Stimulated activated CD8-positive, alpha-beta memory T cell treated with anti-CD3 and anti-CD28 coated beads, Interleukin-7, amount 100 ng/mL, for 1 hour (primary cell): ENCODE measurements at places on chromosomes 5 and 9.

DNA sequence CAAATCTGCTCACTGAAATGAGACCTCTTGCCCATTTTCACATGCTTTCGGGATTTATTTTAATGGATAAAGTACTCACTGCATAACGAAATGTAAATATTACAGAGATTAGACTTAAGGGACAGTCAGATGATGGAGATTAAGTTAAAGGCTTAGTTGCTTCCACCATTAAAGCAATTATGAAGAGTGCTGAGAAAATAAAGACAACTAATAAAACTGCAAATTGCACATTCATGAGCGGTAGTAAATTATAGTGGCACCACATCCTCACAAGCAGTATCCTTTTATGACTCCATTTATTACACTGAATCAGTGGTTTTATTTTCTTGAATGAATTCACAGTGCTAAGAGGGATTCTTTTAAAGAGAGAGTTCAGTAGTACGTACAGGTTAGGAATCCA lies 76.2 kb upstream of the TMED7 start:
- DNase-seq: no peak

- no peak for DNase-seq
Measured at GRCh38 chr5:31385774-31386537, 145.9 kb downstream of the DROSHA start.

- DNase-seq: no peak
Measured at GRCh38 chr9:134128727-134129679, 6.9 kb upstream of the WDR5 start.

- no peak for DNase-seq
Measured at GRCh38 chr5:175096469-175097165, 347.4 kb downstream of the DRD1 start.

DNA sequence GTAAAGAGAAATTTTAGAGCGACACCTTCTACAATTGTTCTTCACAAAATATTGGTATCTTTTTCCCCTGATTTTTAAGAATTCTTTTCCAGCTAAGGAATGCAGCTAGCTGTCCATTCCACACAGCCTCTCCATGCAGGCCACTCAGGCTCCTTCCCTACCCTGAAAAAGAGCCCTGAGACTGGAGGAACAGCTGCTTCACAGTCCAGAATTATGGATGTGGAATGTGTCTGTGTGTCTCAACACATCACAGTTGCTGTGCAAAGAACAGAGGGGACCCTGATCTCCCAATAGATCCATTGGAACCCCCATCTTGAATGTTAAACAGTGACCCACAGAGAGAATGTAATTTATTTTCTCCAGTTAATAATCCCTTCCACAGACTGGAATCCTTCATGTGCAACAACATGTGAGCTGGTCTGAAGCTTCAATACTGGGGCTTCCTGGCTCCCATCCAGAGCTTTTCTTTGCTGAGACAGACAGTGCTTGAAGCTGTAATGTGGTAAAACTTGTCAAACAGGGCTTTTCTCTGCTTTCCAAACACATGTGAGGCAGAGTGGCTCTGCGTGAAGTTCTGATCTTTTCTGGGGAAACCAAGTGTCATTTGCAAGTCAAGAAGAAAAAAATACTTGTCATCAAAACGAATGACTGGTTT lies 53.3 kb upstream of the SMC5 start:
- DNase-seq: no peak

DNA sequence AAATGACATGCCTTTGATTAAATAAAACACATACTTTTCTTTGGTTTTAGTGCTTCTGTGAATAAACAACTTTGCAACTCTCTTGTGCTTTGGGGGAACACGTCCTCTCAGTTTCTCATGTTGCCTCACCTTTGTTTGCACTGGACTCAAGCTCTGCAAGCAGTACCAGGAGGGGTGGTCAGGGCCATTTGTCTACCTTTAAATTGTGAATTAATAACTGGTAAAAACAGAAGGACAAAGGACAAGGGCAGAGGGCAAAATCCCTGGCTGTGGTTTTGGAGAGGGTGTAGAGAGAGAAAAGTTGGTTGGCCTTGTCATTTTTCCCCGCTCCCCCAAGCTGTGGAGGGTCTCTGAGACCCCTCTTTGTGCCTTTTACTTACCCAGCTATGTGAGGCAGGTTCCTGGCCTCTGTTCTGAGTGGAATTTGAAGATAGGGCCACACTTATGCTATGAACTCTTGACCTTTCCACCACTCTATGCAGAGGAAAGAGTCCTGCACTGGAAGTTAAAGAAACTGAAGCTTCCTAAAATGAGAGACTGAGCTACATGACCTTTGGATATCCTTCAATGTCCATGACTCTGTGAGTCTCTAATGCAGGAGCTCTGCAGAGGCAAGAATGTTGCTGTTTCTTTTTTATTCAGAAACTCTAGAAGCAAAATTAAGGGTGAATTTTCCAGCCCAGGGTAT lies 55.1 kb upstream of the MOCS2 start:
- no peak for DNase-seq

- no peak for DNase-seq
Measured at GRCh38 chr9:21267485-21268346, 27.9 kb upstream of the IFNA14 start.

DNA sequence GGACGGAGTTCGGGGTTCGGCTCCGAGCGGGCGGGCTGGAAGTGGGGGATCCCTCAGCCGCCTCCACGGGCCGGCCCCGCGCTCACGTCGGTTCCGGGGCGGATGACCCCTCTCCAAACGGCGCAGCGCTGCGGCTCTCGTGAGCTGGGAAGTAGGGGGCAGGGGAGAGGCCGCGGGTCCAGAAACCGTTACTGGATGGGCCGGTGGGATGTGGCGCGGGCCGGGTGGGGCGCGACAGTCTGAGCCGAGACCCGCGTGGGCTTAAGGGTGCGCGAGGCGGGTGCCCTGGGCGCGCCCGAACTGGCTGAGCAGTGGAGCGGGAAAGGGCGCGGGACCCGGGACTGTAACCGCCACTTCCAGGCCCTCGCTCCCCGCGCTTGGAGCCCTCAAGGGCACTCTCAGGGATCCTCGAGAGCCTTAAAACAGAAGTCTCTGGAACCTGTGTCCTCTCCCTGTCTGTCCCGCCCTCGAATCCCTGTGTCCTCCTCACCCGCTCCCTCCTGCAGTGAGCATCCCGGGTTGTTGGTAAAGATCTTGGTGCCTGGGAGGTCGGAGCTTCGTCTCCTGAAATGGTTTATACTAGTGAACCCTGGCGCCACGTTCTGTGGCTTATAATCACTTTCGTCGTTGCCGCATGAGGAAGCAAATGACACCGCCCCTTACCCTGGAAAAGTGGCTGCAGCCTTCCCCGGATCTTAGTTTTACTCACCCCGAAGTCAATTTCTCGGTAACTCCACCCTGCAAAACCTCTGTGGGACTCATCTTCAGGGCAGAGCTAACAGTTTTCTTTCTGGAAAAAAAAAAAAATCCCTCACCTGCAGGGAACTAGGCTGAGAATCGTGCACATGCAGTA lies 571 bp upstream of the MARCHF11 start:
- no peak for DNase-seq
